T-helper 2 cell (primary cell): ENCODE measurements at places on chromosomes 4 and X.

DNA sequence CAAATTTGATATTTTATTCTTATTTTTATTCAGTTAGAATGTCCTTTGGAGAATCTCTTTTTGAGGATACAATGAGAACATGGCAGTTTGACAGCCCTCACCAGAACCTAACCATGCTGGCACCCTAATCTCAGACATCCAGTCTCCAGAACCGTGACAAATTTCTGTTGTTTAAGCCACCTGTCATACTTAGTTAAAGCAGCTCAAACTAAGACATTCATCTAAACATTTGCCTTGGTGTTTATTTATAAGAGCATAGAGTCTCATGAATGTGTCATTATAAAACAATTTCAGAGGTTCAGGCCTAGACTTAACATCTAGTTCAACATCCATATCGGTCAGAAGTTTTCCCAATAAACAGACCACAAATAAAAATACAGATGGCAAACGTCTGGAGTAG lies 125.1 kb upstream of the FUNDC1 start:
- DNase-seq: no peak

- no peak for DNase-seq
Observed at GRCh38 chr4:184171011-184171410, 46.7 kb downstream of the ENPP6 start.

- no peak for DNase-seq
Observed at GRCh38 chr4:171157462-171158082, 655.6 kb upstream of the GALNTL6 start.

GRCh38 chr4:108048157-108048556 lies 58.5 kb downstream of the HADH start:
- no peak for DNase-seq

DNA sequence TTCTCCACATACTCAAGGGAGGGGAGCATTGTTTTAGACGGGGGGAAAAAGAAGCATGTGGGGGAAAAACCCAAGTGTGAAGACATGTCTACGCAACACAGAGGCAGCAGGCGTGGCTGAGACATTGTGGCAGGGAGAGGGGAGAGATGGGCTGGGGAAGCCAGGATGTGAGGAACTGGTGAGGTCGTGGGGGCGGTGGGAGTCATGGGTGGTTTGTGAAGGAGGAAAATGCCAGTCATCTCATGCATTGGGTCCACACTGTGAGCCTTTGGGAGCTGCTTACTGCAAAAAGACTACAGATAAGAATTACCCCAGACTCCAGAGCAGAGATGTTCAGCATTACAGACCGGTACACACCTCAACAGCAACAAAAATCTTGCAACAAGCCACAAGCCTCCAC lies 2.1 kb downstream of the JAKMIP1 start:
- peak; percentile 72 for DNase-seq

DNA sequence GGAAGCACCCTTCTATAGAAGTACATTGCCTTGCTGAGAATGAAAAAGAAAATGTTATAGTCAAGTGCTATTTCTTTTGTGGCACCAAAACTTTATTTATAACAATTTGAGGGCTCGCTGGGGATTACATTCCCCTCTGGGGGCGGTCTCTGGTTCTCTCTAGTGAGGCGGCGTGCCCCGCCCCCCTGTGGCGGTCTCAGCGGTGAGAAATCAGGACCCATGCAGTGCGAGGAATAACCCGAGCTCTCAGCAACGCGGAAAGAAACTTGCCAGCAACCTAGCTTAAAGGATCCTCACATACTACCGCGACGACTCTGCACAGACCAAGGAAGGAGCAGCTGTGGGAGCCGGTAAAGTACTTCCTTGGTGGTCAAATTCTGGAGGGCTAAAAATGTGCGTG lies 83.4 kb upstream of the SHISA3 start:
- no peak for DNase-seq
